Cortex of kidney (tissue), 1 donor: ENCODE measurements at places on chromosomes 7 and 10.

DNA sequence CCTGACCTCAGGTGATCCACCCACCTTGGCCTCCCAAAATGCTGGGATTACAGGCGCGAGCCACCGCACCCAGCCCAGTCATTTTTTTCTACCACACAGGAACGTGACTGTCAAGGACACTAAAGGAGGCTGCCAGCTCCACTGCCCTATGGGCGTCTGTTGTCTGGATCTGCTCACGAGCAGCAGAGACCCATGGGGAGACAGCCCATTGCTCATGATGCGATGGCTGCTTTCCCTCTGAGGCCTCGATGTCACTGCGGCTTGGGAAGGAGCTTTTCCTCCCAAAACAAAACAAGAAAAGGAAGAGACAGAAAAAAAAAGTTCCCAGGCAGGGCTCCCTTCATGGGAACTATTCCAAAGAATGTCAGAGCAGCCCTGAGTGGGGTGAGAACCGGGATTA, 70.5 kb downstream of the DENND2A start:
- DNase-seq: no peak

DNA sequence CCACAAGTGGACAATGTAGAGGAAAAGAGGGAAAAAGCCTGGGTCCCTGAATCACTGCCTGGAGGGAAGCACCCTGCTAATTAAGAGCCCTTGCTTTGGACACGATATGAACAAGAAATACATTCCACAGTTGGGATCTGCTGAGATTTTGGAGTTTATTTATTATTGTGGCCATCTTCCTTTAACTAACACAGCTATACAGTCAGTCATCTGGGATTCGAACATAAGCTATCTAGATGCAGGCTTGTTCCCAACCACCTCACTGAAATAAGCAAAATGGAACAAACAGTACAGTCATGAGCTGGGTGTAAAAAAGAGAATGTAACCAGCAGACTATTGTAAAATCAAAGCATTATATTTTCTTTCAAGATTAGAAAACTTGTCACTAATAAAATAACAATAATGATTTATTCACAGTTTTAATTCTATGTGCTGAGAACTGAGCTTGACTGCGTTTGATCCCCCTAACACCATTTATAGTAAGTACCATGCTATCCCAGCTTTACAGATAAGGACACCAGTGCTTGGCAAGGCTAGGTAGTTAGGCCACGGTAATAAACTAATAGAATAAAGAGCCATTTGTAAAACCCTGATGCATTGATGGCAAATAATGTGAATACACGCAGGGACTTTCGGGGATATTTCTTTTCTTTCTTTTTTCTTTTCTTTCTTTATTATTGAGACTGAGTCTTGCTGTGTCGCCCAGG, 223.8 kb upstream of the KLF6 start:
- no peak for DNase-seq

DNA sequence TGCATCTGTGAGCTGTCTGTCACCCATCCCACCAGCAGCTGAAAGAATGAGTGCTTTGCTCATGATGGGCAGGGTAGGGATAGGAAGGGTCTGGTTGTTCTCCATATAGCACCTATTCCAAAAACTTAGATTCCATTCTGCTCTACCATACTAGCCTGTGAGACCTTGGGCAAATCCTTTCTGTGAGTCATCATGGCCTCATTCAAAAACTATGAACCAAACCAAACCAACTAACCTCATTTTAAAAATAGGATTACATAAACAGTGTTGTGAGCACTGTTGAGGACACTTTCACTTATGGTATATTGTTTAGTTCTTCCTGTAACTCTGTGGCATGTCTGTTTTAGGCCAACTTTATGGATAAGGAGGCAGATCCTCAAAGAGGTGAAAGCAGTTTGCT, 30.9 kb upstream of the STEAP4 start:
- no peak for DNase-seq

- no peak for DNase-seq
Observed at GRCh38 chr10:35470248-35470924, 134.1 kb downstream of the CCNY start.

DNA sequence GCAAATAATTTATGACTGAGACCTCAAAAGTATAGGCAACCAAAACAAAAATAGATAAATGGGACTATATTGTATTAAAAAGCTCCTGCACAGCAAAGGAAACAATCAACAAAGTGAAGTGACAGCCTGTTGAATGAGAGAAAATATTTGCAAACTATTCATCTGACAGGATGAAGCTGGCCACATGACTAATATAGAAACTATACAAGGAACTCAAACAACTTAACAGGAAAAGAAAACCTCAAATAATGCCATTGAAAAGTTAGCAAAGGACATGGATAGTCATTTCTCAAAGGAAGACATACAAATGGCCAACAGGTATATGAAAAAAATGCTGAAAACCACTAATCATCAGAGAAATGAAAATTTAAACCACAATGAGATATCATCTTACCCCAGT, 245.1 kb downstream of the STK31 start:
- no peak for DNase-seq

GRCh38 chr7:120089968-120090367, 183.0 kb upstream of the KCND2 start:
- DNase-seq: no peak

DNA sequence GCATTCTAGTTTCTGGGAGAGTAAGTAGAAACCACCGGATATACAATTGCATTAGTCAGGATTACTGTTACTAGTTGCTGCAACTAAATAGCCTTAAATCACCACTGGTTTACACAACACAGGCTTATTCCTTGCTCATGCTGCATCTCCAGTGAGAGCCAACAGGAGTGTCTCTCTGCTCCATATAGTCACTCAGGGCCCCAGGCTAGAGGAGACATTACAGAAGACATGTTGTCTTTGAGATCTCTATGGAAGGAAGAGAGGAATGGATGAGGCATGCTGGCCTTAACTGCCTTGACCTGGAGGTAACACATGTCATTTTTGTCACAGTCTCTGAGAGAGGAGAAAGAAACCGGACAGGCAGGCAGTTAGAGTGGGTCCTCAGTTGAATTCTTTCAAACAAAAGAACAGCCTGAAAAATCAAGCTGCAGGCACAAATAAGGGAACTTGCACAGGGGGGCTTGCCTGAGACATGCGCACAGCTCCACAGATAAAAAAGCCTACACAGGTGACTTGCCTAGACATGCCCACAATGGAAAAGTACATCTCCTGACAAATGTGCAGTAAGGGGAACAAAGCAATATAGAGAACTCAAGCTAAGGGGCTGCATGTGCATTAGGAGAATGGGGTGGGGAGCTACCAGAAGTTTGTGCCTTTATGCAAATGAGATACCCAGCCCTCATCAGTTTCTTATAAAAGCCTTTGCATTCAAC, 348.0 kb downstream of the TYW1 start:
- DNase-seq: no peak

DNA sequence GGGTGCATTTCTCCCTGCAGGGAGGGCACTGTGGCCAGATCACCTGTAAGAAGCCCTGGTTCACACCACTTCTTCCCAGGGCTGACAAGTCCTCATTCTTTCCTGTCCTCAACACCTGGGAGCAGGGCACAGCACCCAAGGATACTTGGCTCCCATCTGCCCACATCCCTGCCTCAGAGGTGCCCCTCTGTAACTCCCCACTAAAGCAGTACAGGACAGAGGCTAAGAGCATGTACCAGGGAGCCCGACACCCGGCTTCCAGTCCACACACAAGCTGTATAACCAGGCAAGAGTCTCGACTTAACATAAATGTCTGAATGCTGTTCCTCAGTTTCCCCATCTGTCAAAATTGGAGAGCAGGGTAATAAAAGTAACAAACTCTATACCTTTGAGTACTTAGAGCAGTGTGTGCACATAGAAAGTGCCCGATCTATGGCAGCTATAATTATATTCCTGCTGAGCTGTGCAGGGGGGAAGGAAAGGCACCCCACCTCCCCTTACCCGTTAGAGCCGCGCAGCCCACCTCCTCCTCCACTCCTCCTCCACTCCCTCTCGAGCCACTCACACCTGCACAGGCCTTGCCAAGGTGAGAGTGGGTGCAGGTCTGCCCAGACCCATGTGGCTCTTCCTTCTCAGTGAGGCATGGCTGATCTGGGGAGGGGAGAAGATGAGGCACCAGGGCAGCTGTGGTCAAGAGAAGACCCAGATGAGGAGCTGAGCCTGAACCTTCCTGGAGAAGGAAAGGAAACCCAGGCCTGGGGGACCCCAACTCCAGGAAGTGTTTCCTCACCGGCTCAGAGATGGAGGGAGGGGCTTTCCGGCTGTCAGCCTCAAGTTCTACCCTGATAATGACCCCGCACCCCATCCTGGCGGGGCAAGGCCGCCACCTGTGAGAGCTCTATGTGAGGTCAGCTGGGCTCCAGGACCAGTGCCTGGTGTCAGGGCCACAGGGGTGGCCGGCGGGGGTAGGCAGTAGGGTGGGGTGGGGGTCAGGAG, 22.6 kb downstream of the PODXL start:
- DNase-seq: no peak

DNA sequence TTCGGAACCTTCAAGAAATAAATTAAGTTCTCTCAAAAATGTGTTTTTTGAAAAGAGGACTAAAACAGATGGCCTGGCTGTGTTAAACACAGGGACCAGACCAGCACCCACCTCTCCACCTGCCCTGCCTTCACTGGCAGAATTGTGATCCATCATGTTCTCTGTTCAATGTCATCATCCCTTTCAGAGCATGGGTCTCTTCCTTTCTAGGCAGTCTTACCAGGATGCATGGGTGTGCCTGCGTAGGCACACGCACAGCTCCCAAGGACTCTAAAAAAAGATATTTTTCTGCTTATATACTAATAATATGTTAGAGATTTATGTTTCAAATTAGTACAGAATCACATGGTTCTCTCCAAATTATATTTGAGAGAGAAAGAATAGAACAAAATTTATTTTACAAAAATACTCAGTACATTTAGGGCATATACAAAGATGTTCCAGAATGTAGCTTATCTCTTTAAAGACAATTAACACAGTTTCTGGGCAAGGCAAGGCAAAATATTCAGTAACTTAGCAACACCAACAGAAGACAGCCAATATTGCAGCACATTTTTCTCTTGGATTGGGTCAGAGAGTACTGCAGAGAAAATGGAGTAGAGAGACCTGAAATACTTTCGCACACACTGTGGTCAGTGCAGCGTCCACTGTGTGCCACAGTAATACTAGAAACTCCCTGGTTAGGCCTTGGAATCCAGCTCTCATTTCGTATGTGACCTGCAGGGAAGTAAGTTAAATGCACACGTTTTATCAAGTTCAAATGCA, 52.8 kb downstream of the EGFR start:
- DNase-seq: no peak

DNA sequence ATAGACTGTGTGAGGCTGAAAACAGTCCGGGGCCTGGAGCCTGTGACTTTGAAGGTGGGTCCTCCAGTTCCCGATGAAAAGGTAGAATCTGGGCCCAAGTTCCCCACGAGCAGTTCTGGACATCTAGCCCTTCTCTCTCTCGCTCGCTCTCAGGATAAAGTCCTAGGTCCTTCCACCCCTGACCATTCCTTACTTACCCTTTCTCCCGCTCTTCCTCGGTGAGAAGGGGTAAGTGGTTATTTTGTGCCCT, 713 bp downstream of the IMMP2L start:
- DNase-seq: no peak

GRCh38 chr7:116929021-116929420, 24.3 kb upstream of the ST7 start:
- no peak for DNase-seq

DNA sequence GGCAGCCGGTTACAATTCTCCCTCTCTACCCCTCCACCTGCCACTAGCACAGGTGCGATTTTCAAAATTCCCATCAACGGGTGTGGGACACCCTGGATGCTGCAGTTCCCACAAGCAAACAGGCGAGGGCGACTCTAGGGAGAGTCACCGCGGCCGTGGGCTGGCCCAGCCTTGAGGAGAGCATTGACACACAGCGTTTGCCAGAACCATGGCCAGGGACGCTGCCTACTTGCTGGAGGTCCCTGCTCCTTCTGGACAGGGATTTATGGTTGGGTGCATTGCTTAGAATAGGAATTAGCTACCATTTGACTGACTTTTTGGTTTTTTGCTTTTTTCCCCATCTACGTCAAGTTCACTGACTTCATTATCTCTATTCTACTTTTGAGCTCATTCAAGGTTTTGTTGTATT, 19.0 kb upstream of the CLDN4 start:
- DNase-seq: no peak

DNA sequence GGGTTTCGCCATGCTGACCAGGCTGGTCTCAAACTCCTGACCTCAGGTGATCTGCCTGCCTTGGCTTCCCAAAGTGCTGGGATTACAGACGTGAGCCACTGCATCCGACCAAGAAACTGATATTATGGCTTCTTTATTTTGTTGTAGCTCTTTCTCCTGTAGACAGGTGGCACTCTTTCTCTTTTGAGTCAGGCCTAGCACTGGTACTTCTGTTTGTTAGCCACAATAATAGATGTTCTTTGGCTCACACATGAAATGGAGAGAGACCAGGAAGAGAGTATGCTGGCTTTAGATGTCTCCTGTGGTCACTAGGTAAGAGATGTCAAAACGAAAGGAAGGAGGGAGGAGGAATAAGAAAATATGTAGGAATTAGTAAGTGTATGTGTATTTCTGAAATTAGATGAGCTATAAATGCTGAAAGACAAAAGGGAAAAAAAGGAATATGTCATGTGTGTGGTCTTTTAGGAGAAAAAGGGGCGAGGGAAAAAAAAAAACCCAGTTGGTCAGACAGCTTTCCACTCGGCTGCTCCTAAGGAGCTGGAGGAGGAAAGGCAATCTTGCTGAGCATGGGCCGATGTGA, 78.7 kb downstream of the CLEC2L start:
- DNase-seq: no peak

DNA sequence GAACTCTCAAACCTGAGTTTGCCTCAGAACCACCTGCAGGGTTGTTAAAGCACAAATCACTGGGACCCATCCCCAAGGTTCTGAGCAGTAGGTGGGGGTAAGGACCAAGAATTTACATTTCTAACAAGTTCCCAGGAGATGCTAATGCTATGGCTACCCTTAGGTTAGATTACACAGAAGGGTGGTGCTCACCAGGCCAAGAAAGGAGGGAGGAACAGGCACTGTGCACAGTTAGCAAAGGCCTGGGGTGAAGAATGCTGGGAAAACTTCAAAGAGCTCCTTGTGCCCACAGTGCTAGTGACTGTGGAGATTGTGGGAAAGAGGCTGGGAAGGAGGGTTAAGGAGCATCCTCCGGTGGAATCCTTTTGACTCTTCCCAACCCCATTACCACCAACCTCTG, 8.7 kb upstream of the PRSS2 start:
- no peak for DNase-seq

GRCh38 chr7:76231583-76231982, 29.9 kb downstream of the SRRM3 start:
- no peak for DNase-seq

DNA sequence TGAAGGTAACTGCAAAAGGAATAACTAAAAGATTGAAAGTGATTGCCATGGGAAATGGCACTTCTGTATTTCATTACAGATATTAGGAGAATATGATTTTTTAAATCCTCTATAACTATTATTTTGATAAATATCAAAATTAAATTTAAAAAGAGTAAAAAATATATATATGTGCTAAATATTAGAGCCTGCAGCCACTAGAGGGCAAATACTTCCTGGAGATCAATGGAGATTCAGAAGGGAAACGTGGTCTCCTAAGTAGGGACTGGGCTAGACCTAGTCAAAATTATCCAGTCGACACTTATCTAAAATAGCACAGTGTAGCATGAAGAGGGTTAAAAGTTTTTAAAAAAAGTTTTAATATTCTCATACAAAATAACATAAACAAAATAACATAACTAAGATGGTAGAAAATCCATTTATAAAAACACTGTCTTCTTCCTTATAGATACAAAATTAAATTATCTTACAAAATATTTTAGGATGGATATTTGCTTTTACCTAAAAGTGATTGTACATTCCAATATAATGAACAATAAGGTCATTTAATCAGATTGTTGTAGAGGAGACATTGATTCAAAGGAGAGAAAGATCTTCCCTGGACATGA, 434.3 kb downstream of the MDFIC start:
- DNase-seq: no peak

GRCh38 chr10:78981257-78981969, 87.4 kb upstream of the ZMIZ1 start:
- DNase-seq: no peak
